ENCODE measurements at places on chromosomes 1 and 21.
A peak's percentile ranks its signal among the peaks of the same experiment; 100 is the strongest.

GRCh38 chr21:46568562-46568961 lies 36.3 kb downstream of the S100B start:
- no peak for DNase-seq

DNA sequence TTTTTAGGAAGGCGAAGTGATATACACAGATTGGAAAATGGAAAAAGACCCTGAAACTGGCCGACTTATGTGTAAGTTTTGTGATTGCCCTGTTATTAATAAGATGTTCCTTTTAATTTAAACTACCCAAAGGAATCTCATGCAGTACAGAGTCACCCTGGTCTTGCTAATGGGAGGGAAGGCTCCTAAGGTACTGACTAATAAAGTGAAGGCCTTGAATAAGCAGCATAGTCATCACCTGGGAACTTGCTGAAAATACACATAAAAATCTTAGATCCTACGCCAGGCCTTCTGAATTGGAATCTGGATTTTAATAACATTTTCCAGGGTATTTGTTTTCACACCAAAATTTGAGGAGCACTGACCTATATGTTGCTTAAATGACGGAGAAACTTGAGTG lies 73.4 kb upstream of the MCOLN3 start:
- DNase-seq = no peak

- peak; percentile 24 for DNase-seq
These were observed 5.4 kb downstream of the VPS45 start for GRCh38 chr1:150072959-150073358.

- no peak for DNase-seq
These were observed 17.6 kb upstream of the PLA2G5 start for GRCh38 chr1:20052386-20052785.

GRCh38 chr1:145695821-145696629 lies 11.1 kb downstream of the PDZK1 start:
- DNase-seq = no peak

- DNase-seq = no peak
These were observed 8.0 kb downstream of the SMAP2 start for GRCh38 chr1:40381268-40382107.

DNA sequence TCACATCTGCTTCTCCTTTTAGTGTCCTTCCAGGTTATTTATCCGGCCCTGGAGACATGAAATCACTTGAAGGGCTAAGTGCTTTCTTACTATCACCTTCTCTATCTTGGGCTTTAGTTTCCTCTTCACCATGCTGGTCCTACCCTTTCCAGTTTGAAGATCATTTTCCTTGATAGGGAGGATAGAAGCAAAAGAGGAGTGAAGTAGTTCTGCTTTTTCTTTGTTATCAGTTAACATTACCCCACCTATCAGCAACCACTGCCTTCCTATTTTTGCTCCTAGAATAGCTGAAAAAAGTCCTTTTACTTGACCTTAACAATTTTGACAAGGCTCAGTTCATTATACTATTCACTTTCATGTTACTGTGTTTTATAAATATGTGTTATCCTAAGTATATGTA lies 19.4 kb downstream of the RGL1 start:
- no peak for DNase-seq

GRCh38 chr1:167669209-167670124 lies 39.4 kb downstream of the RCSD1 start:
- no peak for DNase-seq

- DNase-seq = no peak
These were observed 55.0 kb downstream of the ADARB1 start for GRCh38 chr21:45129189-45129923.
